Stimulated activated CD4-positive, alpha-beta T cell treated with anti-CD3 and anti-CD28 coated beads, TNF-alpha, amount 100 ng/mL, for 48 hours (primary cell): ENCODE measurements at places on chromosomes 6 and 20.

GRCh38 chr6:22789315-22789714 lies 219.9 kb downstream of the HDGFL1 start:
- no peak for DNase-seq

DNA sequence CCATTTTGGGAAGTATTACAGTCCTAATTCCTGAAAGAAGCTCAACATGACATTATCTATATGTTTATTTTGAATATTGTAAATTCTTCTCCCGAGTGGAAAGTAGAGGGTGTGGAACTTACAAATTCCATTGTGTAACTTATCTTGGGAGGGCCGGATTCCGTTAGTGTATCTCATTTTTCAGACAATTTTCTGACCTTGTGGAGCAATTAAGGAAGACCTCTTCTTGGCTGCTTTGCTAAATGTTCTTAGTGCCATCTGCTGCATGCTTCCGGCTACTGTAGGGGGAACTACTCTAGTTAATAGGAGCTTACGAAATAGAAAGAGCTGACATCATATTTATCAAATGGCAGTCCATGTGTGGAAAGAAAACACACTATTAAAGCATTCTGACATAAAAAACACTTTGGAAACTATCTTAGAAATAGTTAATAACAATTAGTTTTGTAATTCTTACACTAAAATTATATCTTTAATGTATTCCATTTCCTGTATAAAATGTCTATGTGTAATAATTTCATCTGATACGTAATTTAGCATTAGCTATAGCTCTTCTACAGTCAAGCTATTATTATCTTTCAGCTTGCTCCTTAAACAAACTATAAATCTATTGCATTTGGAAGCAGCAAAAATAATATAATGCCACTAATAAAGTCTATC lies 41.5 kb upstream of the KCNQ5 start:
- DNase-seq, result no peak

DNA sequence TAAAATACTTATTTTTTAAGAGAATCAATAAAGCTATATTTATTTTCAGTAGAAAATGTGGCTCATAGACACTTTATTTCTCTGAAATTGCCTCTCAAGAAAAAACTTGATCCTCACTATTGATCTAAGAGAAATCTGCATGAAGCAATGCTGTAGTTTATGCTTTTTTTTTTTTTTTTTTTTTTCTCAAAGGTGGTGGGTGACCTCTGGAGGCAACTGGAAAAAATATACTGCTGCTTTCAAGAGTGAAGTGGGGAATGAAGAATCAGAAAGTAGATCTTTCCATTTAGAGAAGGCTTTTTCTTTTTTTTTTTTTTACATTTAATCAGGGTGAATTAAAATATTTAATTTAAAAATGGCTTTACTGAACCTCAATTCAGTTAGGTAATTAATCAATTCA lies 169.3 kb downstream of the SLC16A10 start:
- no peak for DNase-seq

DNA sequence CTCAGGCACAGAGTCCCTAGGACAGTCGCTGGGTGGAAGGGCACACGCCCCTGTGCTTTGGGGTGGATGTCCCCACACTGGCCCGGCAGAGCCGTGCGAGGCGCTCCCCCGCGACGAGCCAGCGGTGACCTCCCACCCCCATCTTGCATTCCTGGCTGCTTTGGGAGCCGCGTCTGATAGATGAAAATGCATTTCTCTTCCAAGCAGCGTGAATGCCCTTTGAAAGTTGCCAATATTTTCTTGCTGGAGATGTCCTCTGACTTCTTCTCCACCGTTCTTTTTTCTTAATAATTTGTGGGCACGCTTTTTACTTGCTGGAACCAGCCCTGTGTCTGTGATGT lies 29.9 kb downstream of the COL20A1 start:
- DNase-seq, result no peak

- DNase-seq, result no peak
Observed at GRCh38 chr6:63716169-63716568, 80.6 kb downstream of the PHF3 start.

GRCh38 chr6:129485746-129486145 lies 224.2 kb downstream of the ARHGAP18 start:
- no peak for DNase-seq

DNA sequence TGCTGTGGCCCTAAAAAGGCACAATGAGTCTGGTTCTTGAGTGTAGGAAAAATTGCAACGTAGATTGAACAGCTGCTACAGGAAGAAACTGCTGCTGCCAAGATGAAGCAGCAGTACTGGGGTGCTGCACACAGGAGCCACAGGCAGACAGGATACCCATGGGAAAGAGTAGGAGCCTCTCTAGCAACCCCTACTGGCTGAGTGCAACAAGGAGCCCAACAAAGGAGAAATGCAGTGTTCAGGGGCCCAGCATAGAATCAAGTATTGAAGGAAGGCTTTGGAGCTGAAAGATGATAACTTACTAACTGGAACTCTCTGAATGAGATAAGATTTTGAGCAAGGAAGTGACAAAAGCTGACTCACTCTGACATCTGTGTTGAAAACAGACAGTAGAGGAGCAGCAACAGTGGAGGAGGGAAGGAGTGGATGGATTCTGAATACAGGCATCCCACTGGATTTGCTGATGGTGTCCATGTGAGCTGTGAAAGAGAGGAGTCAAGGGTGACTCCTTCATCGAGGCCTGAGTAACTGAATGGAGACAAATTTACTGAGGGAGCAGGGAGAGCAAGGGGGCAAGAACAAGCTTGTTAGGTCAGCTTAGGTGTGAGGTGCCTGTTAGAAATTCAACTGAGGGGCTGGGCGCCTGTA lies 534.7 kb upstream of the JARID2 start:
- no peak for DNase-seq

GRCh38 chr6:15158821-15159619 lies 86.8 kb upstream of the JARID2 start:
- no peak for DNase-seq

DNA sequence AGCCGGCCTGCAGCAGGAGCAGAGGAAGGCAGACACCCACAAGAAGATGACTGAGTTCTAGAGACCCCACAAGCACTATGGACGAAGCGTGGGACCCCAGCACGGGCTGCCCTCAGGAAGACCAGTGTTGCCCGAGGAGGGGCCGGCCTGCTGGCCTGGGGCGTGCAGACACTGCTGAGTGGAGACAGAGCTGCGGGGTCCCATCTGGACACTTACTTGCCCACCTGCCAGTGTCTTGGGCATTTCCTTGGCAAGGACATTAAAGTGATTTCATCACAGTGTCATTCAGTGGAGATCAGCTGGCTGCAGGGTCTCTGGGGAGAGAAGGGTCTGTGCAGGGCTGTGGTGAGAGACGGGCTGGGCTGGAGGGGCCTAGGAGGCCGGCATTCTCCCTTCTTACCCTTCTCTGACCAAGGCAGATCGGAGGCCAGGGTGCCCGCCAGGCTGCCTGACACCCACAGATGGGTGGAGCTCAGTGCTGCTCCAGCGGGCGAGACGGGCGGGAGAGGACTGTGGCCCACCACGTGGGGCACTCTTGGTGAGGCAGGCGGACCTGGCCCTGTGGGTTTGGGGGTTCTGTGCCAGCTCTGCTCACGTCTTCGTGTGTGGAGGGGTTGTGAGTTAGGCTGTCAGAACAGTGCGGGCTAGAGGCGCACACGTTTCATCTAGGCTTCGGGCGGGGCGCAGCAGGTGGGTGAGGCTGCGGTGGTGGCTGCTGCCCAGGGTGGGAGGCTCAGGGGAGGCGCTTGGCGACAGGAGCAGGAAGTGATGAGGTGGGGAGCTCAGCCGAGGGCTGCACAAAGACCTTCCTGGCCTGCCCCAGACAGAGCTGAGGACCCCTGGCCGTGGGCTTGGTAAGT lies at the start of gene LIME1:
Gene LIME1 (plus strand): TSS at position 806 of the 860 bp plus-strand sequence. CDS start 886 bp downstream, outside the sequence.
- no peak for DNase-seq

DNA sequence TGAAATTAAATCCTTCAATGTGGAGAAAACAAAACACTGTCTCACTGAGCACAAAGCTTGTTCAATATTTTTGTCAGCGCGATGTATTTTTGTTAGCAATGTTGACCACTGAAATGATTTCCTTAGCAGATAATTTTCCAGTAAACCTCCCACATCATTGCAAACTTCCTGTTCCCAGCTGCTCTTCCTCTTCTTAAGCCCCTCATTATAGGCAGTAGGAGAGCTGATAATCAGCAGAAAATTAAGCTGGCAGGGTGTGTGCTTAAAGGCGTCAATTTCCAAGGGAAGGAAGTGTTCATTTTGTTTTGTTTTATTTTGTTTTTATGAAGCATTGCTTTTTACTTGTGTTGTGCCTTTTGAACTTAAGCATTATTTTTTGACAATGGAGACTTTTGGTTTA lies 29.1 kb upstream of the TMEM14A start:
- no peak for DNase-seq

DNA sequence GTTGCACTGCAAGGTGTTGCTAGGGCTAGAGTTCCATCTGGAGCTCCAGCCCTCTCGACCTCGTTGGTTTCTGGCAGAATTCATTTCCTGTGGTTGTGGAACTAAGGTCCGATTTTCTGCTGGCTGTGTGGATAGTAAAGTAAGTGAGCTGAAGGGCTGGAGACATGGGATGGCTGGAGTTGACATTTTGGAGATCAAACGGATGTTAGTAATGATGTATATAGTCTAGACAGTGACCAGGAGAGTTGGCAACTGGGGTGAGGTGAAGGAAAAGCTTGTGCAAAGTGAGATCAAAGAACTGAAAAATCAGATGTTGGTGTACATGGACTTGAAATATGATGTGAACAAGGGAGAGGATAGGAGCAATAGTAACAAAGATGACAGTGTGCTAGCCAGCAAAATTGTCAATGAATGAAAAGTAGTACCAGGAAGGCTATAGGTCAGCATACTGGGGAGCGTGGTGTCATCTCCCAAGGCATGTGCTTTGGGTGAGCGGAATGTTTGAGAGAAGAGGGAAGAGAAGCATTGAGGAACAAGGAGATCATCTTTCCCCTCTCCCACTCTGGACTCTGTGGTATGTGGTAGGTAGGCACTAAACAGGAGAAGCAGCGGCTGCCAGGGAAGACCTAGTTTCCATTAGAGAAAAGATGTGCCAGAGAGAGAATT lies 7.8 kb downstream of the QRSL1 start:
- no peak for DNase-seq

GRCh38 chr6:135008941-135009290 lies 45.7 kb downstream of the HBS1L start:
- no peak for DNase-seq

GRCh38 chr20:20783450-20783849 lies 71.0 kb upstream of the RALGAPA2 start:
- no peak for DNase-seq

DNA sequence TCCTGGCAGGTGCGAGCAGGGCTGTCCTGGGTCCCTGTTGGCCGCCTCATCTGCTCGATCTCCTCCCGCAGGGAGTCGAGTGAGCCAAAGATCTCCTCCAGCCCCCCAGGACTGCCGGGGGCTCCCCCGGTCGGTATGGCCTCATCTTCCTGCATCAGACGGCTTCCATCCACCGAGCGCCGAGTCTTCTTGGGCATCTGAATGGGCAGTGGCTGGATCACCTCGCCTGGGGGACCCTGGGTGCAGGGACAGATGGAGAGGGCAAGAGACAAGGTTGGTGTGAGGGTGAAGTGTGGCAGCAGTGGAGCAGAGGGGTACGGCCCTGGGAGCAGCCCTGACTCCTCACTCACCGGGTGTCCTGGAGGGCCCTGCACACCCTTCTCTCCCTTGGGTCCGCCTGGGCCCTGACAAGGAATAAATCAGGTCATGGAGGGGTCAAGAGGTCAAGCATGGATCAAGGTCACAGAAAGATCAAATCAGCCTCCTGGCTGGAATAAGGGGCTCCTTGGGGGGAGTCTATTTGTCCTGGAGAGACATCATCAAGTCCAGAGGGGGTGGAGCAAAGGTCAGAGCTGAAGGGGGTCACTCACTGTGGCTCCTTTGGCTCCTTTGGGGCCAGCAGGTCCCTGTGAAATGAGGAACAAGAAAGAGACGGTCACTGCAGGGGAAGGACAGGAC lies 26.5 kb downstream of the COL11A2 start:
- DNase-seq, result no peak
